ENCODE measurements at places on chromosomes 13 and 19. TPM values are rescaled to one million over a fixed set of nuclear protein-coding genes. Genes with fewer than 3 reads are reported as not detected.

Gene NCAN
- total RNA-seq: 85.3 TPM

Gene CGB5
- total RNA-seq: not detected

Gene GPR108
- 13.0 TPM for total RNA-seq

Gene SHISA7
- 2.6 TPM for total RNA-seq

Gene SMAD9
- 20.0 TPM for total RNA-seq

Gene SMIM7
- total RNA-seq: 51.0 TPM

Gene NMRK2
- not detected for total RNA-seq

Gene NCCRP1
- not detected for total RNA-seq

Gene RNF113B
- not detected for total RNA-seq

Gene MCF2L
- 109 TPM for total RNA-seq

Gene NLRP11
- 0.27 TPM for total RNA-seq

Gene PSG1
- total RNA-seq: 0.18 TPM

Gene ZNF418
- total RNA-seq: 39.0 TPM

Gene KIR3DL2
- total RNA-seq: not detected

Gene KCNN1
- total RNA-seq: 10.9 TPM

Gene ZNF729
- total RNA-seq: not detected

Gene PPM1N
- not detected for total RNA-seq

Gene TBXA2R
- 0.45 TPM for total RNA-seq

Gene PCDH20
- total RNA-seq: 2.4 TPM

Gene GPR18
- total RNA-seq: not detected

Gene MEIS3
- total RNA-seq: 36.2 TPM

Gene IRGC
- total RNA-seq: not detected

Gene DLEU7
- total RNA-seq: 8.6 TPM
